ENCODE measurements at places on chromosomes 16 and 17.

DNA sequence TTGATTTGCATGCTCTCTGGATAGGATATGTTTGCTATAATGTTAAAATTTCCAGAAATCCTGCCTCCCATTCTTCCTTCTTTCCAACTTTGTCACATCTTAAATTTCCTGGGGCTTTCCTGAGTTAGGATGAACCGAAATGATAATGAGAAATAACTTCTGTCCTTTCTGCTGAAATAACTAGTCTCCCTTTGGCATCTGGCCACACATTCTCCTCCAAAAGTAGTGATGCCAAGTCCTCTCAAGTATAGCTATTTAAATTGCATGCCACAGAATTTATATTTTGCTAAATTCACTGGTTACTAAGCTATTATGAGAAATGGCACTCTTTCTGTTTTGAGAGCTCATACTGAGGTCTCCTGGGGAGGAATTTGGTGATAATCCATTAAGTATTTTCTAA lies 30.6 kb downstream of the FAM20A start:
- no peak for DNase-seq

DNA sequence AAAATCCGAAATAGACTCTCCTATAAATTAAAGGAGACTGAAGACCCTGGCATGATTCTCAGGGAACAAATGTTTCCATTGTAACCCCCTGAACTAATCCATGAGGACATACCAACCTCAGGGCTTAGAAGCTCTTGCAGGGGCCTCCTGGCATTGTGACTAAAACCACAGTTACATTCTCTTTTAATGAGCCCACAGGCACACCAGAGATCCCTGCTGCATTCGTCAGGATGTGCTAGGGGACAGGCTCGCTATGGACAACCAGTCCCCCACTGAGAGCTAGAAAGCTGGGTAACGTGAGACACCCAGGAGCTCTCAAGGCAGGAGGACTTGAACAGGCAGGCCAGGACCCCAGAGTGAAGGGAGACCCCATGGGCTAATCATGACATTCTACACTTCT lies 140.6 kb upstream of the TNRC6C start:
- DNase-seq: no peak

DNA sequence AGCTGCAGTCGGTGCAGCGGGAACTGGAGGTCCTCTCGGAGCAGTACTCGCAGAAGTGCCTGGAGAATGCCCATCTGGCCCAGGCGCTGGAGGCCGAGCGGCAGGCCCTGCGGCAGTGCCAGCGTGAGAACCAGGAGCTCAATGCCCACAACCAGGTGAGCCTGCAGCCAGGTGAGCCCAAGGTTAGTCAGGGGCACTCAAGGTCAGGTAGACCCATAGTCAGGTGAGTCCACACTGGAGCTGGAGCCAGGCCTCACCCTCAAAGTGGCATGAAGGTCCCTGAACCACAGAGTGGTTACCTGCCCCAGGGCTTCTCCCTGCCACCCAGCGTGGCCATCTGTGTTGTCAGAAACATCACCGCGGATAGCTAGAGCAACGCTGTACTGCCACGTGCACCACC lies 32.2 kb downstream of the PLD6 start:
- DNase-seq: no peak

- DNase-seq: no peak
These were observed 12.5 kb downstream of the NOB1 start for GRCh38 chr16:69741951-69742904.

DNA sequence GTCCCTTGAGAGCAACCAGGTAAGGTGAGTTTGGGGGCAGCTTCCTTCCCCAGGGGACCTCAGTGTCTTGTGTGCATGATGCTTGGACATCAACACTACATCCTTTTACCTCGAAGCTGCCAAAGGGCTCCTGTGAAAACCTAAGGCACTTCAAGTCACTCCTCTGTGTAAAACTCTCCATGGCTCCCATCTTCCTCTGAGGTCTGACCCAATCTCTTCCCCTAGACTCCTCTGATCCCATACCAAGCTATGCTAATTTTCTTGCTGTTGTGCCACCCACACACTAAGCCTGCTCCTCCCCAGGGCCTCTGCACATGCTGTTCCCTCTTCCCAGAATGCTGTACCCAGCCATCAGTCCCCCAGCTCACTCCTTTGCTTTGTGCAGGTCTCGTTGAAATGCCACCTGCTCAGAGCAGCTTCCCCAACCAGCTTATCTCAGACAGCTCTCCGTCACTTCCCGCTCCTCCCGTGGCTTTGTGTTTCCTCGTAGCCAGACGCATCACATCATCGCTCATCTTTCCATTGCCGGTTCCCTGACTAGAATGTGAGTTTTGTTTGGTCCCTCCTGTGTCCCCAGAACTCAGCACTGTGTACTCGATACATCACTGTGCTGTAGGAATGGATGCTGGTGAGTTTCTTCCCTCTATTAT lies 78.4 kb downstream of the CNGB1 start:
- no peak for DNase-seq

DNA sequence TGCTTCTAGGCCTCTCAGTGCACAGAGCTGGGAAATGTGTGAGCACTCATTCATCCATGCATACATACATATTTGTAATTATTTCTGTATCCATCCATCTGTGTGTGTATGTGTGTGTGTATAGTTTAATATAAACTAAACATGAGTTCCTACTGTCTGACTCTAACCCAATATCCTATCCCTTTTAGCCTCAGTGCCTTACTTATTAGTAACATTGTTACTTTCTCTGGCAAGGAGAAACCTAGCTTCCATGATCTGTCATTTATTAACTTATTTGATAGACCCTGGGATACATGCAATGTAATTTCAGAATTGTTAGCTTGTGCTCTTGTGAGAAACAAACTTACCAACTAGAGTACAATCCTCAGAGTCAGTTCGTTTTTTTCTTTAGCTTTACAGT lies 59.0 kb upstream of the WSCD1 start:
- DNase-seq: no peak

- DNase-seq: no peak
These were observed 15.3 kb downstream of the KLHL36 start for GRCh38 chr16:84663433-84664101.

GRCh38 chr17:57269598-57270255 lies 13.4 kb downstream of the MSI2 start:
- no peak for DNase-seq

- DNase-seq: no peak
These were observed 65.3 kb upstream of the NFAT5 start for GRCh38 chr16:69500496-69500895.

DNA sequence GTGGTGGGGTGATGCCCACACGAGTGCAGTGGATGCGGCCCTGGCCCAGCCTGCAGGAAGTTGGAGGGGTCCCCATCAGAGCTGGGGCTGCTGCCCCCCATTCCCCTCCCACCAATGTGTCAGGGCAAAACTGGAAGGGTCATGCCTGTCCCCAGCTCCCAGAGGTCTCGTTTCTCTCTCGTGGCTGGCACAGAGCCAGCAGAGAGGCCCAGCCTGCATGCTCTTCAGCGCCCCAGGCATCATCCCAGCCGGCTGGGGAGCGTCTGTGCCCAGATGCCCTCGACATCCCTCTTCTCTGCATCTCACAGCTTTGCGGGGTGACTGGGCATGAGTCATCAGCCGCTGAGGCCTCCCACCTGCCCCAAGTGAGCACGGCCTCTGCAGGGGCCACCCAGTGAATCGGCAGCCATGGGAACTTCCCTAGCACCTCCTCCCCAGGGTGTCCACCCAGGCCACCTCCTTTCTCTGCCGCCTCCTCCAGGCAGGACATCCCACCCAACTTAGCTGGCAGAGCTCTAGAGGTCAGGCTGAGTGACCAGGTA lies 9.8 kb upstream of the CSNK1D start:
- no peak for DNase-seq

- no peak for DNase-seq
These were observed 25.8 kb downstream of the YPEL2 start for GRCh38 chr17:59357219-59357697.

DNA sequence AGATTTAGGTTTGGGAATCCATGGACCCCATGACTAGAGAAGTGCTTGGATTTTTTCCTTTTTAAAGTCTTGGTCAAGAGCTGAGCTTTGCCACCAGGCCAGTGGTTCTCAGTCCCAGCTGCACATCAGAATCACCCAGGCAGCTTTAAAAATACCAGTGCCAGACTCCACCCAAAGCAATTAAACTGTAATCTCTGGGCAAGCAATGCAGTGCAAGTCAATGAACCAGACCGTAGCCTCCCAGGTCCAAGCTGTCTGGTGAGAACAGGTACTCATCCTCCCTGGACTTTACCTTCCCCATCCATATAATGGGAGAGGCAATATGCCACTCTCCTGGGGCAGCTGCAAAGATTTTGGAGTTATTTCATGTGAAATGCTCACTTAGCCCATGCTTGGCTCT lies 223.1 kb upstream of the CDH5 start:
- no peak for DNase-seq

DNA sequence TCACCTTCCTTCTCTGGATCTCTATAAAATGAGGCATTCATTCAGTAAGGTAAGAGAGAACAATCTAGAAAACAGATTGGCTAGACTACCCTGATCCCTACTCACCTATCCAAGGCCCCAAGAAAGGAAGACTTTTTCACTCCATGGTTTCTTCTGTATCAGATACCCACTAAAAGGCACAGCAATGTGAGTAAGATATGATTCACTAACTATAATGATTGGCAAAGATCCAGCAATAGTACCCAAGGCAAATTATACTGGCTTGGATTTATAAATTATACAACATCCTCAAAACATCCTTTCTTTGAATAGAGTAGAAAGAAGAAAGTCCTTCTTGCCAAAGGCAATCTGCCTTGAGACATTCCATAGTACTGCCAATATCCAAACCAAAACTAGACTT lies 1432.0 kb upstream of the GOT2 start:
- no peak for DNase-seq

- no peak for DNase-seq
These were observed 661 bp downstream of the LRRC3C start for GRCh38 chr17:39927929-39928857.

GRCh38 chr16:67361038-67361437 lies 32.3 kb downstream of the TPPP3 start:
- DNase-seq: no peak

- DNase-seq: no peak
These were observed 9.1 kb downstream of the BCL7C start for GRCh38 chr16:30884760-30885159.

DNA sequence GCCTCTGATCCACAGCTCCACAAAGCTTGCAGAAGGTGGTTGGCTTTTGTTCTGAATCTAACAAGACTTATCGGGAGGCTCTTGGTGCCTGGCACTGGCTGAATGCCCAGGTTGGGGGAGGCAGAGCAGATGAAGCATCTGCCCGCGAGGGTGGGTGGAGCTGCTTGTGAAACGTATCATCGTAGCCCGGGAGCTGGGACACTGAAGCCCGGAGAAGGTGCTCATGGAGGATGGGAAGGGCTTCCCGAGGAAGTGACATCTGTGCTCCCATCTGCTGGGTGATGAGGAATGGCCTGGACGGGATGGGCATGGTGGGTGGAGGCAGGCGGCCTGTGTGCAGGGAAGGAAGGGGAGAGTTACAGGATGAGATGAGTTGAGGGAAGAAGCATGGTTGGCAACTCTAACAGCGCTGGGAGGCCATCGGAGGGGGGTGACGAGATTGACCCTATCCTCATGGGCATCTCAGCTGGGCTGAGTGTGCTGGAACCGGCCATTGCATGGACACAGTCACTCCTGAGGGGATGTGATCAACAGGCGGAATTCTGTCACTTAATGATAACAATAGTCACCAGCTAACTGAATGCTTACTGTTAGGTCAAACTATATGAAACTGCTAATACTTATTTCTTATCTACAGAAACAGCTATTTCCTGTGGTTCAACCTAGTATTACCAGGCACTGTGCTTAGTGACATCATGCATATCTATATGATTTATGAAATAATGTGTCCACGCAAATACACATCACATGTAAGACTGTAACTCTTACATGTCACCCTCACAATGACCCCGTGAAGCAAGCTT lies 102.7 kb downstream of the ABCC6 start:
- no peak for DNase-seq

Data from GM04504 (cell line).